ENCODE measurements at places on chromosomes 6 and 20.
A peak's percentile ranks its signal among the peaks of the same experiment; 100 is the strongest.

DNA sequence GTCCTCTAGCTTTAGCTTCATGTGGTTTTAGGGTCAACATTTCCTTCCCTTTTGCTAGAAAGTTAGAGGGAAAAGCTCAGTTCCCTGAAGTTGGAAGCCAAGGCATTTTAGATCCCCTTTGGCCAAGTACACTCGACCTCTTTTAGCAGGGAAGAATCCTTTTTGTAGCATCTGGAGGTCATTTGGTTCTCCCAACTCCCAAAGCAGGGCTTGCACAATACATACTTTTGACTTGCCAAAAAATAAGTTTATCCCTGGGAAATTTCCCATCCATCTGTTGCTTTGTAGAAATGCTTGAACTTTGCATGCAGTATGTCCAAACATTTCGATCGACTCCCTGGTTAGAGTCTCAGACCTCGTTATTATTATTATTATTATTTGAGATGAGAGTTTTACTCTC, 4.6 kb upstream of the EDEM2 start:
- no peak overlapping the region for H3K27ac ChIP-seq
- no peak for DNase-seq
- H3K4me3 ChIP-seq: no peak overlapping the region
- H3K36me3 ChIP-seq: peaks cover 9% of the 10 kb centered on the region

GRCh38 chr20:35893942-35894341, 60.4 kb downstream of the SCAND1 start:
- DNase-seq: no peak
- no peak overlapping the region for H3K4me3 ChIP-seq
- H3K27me3 ChIP-seq: no peaks in the 10 kb centered on the region
- peaks cover 49% of the 10 kb centered on the region for H3K36me3 ChIP-seq
- no peak overlapping the region for H3K27ac ChIP-seq
- peaks cover 24% of the 10 kb centered on the region for H3K4me1 ChIP-seq

DNA sequence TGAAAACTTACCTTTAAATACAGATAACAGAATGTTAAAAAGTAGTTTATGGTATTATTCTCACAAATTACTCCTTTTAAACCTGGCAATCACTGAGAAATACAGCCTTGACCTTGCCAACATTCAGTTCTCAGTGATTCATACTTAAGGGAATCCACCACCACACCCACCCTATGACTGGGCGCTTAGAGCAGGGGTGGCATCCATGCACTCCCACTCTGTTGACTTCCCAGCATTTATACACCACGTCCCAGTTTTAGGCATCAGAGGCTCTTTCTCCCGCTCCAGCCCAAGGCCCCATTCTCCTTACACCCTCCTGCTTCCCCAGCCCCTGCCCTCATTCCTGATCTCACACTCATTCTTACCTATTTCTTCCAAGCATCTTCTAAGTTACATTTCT, 16.3 kb downstream of the TRAF3IP2 start:
- peak overlapping the region; percentile 19 for H3K27ac ChIP-seq
- H3K4me1 ChIP-seq: peaks cover 49% of the 10 kb centered on the region
- H3K36me3 ChIP-seq: peaks cover 71% of the 10 kb centered on the region
- H3K4me3 ChIP-seq: no peak overlapping the region
- no peaks in the 10 kb centered on the region for H3K27me3 ChIP-seq

- H3K27me3 ChIP-seq: no peaks in the 10 kb centered on the region
- no peaks in the 10 kb centered on the region for H3K4me1 ChIP-seq
- H3K27ac ChIP-seq: no peak overlapping the region
- no peaks in the 10 kb centered on the region for H3K36me3 ChIP-seq
These were observed 401.2 kb upstream of the MANEA start for GRCh38 chr6:95175927-95176675.

DNA sequence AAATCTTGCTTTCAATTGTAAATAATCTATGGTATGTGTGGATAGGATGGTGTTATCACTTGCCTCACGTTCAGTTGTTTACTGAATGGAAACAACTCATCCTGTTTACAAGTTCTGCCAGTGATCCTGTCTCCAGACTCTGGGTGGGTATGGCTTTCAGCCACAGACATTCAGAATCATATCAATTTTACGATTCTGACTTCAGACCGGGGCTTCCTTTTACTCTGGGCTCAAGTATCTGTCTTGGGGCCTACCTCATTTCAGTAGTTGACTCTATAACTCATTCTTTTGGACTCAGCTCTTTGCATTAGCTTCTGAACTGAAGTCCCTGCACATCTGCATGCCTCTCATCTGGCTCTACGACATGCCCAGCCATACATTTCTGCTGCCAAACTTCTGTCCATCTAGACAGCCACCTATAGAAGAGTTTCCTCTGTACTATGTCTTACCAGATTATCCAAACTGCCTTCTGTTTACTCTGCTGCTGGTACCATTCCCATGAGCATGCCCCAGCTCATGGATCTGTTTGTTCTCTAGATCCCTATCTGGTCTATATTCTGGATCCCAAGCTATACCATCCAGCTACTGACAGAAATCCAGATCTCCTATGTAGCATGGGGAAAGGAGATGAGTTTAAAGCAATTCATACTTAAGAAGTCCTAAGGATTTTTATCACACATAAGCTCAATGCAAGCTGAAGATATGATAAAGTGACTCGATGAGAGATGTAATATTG, 34.3 kb downstream of the FYN start:
- peaks cover 27% of the 10 kb centered on the region for H3K4me1 ChIP-seq
- peak overlapping the region; percentile 15 for H3K4me3 ChIP-seq
- DNase-seq: no peak
- peaks cover 40% of the 10 kb centered on the region for H3K36me3 ChIP-seq
- no peak overlapping the region for H3K27ac ChIP-seq

DNA sequence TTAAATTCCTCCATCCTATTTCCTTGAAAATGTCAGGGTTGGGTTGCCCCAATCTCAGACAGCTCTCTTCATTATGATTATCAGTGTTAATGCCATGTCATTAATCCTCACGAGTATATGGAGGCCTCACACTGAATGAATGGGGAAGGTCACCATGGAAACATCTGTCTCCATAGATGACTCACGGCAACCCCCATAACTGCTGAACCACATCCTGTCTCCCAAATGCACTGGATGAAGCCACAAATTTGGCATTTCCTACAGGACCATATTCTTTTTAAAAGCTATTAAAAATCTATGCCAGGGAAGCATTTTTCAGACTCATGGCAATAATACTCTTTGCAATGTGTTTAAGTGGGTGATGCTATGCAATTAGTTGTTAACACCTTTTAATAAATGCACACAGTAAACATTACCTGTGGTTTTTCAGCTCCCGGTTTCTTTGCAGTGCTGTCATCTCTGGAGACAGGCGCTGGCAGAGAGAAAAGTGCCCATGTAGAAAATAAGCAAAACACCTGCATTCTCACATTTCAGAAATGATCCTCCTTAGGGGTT, 80.1 kb upstream of the PTPRK start:
- no peaks in the 10 kb centered on the region for H3K36me3 ChIP-seq
- H3K4me1 ChIP-seq: peaks cover 45% of the 10 kb centered on the region
- H3K27me3 ChIP-seq: peaks cover 18% of the 10 kb centered on the region
- no peak overlapping the region for H3K4me3 ChIP-seq

- H3K27me3 ChIP-seq: no peaks in the 10 kb centered on the region
- no peak for DNase-seq
- H3K4me3 ChIP-seq: peak overlapping the region; percentile 33
- H3K27ac ChIP-seq: peak overlapping the region; percentile 90
These were observed 29.2 kb downstream of the SGK1 start for GRCh38 chr6:134288538-134289203.

Measured in activated T-cell treated with anti-CD3 and anti-CD28 coated beads, Interleukin-2, amount 50 U/mL, for 24 hours (primary cell).